ENCODE measurements at places on chromosomes 13 and 19. TPM values are rescaled to one million over a fixed set of nuclear protein-coding genes. Genes with fewer than 3 reads are reported as not detected.

DNA sequence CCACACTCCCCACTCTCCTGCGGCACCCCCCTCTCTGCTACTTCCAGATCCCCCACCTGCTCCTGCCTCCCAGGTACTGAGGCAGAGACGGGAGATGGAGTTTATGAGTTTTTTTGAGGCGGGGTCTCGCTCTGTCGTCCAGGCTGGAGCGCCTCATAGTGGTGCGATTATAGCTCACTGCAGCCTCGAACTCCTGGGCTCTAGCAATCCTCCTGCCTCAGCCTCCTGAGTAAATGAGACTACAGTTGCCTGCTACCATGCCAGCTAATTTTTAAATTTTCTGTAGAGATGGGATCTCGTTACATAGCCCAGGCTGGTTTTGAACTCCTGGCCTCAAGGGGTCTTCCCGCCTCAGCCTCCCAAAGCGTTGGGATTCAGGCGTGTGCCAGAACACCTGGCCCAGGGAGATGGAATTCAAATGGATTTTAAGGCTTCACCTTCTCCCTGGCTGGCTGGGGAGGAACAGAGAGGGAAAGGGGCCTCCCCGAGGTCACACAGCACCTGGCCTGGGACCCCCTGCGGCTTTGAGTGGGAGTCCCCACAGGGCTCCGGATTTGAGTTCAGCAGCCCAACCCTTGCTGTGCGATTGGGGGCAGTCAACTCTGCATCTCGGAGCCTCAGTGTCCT lies 19.5 kb upstream of the TNFAIP8L1 start:
- no peak for DNase-seq

- DNase-seq: peak; percentile 73
These were observed 7.7 kb downstream of the PLEKHF1 start for GRCh38 chr19:29672933-29673336.

Gene ZNF610
- 1.1 TPM for total RNA-seq

Gene CEACAM8
- total RNA-seq: not detected

DNA sequence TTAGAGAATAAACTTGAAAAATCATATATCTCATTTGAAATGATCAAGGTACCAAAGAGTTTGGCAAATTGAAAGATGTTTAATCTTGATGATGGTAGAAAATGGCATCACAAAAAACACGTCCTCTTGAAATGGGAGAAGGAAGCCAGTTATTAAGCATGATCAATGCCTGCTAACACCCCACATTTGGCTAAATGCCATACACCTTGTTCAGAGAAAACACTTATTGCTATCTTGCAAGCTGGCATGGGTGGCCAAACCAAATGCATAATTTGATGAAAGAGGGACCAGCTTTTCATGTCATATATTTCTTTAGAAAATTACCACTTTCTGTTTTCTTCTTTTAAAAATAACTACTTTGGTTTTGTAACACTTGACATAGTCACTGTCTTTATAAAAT lies 141.3 kb downstream of the ZAR1L start:
- DNase-seq: no peak

DNA sequence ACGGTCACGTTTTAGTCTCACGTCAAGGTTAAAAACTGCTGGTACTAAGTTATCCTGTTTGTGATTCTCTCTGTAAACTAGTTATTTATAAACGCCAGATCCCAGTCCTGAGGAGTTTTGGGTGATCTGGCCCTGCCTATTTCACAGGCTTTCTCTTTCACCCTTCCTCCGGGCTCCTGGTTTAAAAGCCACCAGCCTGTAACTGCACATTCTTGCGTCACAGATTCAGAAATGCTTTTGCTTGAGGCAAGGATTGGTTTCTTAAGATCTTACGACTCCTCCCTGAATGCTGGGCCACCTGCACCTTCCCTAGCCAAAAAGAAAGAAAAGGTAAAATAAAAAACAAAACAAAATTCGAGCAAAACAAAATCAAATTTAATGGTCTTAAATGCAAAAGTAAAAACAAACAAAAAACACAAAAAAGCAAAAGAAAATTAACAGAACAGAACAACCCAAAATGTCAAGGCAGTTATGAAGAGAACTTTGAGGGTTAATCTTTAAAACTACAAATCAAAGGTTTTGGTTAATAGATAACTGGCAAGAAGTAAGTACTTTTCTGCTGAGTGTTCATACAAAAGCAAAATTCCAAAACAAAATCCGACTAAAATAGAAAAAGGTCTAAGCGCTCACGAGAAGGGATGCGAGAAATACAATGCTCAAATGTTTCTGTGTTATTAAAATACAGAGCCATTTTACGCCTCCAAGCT lies 18.6 kb upstream of the TIMM44 start:
- DNase-seq: no peak

Gene TMEM238
- 4.5 TPM for total RNA-seq

Gene ANGPTL8
- total RNA-seq: not detected

DNA sequence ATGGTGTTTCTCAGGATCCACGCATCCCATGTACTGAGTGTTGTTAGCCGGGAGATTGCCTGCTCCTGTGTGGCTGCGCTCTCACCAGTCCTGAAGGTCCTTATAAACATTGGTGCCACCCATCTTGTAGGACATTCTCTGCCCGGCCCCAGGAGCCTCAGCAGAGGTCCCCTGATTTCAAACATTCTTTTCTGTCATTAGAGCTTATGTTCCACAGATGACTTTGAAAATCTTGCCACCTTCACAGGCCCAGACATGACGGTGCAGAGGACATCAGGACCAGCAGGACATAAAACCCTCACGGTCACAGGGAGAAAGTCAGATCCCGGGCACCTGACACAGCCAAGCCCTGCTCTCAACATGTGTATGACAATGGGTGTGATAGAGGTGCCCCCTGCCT lies 33.2 kb upstream of the PEPD start:
- DNase-seq: no peak

GRCh38 chr19:5205381-5205780 lies 135.2 kb downstream of the PTPRS start:
- DNase-seq: no peak

GRCh38 chr13:88068316-88068715 lies 397.1 kb downstream of the SLITRK5 start:
- DNase-seq: no peak

- no peak for DNase-seq
These were observed 62.9 kb downstream of the RASA3 start for GRCh38 chr13:114069376-114070097.

- DNase-seq: no peak
These were observed 11.2 kb upstream of the ERVV-1 start for GRCh38 chr19:53002479-53002878.

- no peak for DNase-seq
These were observed 11.9 kb upstream of the FRY start for GRCh38 chr13:32019612-32020233.

Gene PGLYRP2
- 0.09 TPM for total RNA-seq

- DNase-seq: no peak
These were observed 83.4 kb downstream of the MIPEP start for GRCh38 chr13:23805821-23806220.

Gene PALM
- total RNA-seq: 0.66 TPM

Gene ZNF724
- total RNA-seq: 20.4 TPM

Gene ZIK1
- 5.6 TPM for total RNA-seq

Gene MAP3K10
- total RNA-seq: 11.1 TPM

Gene IL4I1
- total RNA-seq: 11.1 TPM

Gene SLC5A5
- 1.5 TPM for total RNA-seq

DNA sequence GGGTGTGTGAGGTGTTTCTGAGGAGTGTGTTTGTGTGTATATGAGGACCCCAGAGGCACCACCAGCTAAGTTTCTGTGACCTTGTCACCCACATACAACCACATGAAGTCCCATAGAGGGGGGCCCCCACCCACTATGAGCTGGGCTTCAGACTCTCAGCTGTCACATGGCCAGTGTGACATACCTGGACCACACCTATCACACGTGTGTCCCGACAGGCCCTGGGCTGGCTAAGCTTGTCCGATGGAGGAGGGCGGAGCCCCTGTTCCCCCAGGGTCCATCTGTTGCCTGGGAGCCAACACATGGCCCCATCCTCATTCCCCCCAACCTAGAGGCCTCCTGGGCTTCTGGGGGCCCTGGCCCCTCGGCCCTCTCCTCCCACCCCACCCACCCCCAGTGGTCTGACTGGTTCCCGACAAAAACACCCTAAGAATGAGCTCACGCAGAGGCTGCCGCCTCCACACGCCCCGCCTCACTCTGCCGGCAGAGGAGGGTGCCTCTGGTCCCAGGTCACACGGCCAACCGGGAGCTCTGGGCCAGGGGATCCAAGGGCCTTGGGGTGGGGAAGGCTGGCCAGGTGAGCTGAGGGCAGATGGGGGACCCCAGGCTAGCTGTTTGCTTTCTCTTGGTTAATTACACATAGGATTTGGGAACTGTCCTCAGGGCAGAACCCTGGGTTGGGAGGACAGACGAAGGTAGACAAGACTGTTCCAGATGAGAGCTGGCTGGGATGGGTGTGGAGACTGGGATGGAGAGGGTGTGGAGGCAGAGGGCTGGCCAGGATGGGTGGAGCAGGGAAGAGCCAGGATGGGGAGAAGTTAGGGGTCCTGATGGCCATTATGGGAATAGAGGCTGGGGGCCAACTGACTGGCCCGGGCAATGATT lies 4.3 kb downstream of the KLC3 start:
- no peak for DNase-seq

GRCh38 chr13:78608688-78609463 lies 5.5 kb upstream of the POU4F1 start:
- DNase-seq: no peak

DNA sequence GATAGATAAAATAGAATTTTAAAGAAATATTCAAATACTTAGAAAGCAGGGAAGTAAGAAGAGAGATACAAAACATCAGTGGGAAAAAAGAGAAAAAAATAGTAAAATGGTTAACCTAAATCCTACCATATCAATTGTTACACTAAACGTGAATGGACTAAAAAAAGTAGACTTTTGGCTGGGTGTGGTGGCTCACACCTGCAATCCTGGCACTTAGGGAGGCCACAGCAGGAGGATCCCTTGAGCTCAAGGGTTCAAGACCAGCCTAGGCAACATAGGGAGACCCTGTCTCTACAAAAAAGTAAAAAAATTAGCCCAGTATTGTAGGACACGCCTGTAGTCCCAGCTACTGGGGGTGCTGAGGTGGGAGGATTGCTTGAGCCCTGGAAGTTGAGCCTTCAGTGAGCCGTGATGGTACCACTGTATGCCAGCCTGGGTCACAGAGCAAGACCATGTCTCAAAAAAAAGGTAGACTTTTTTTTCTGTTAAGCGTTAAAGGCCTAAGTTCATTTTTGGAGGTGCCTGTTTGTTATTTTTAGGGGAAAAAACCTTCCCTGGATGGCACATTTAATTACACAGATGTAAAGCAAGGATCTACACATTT lies 29.6 kb downstream of the KLF5 start:
- no peak for DNase-seq

DNA sequence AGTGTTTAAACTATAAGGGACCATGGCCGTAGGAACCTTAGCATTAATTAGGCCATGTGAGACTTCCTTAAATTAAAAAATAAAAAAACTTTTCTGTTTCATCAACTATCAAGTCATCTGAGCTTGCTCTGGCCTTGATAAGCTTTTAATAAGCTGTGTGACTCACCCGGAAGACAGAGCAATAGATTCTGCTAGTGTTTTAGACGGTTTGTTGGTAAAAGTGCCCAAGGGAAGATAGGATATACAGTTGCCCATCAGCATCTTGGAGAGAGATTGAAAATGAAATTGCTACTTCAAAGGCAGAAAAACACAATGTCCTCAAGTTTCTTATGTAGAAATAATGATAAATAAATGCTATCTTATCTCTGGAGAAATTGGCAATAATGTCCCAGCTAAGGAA lies 31.2 kb upstream of the RCBTB2 start:
- no peak for DNase-seq

GRCh38 chr19:3720349-3720917 lies 12.2 kb downstream of the TJP3 start:
- no peak for DNase-seq

GRCh38 chr19:49594157-49594992 lies 3.4 kb downstream of the PRR12 start:
- no peak for DNase-seq

DNA sequence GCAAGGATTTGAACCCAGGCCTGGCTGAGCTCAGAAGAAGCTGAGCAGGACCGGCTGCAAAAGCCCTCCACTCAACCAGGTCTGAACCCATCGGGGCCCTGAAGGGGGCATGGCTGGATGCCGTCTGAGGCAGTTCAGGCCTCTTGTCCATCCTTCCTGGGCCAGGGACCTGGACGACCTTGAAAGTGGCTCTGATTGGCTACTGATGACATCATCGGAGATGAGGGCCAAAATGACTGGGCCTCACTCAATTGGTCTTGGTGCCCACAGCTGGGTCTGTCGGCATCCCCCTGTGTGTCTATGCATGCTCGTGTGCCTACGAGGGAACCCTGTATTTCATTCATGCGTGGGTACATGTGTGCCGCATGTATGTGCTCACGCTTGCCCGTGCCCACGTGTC lies 71.8 kb downstream of the PTPRS start:
- DNase-seq: no peak

- no peak for DNase-seq
These were observed 10.6 kb downstream of the SLC15A1 start for GRCh38 chr13:98741741-98742435.

Gene SLC8A2
- total RNA-seq: 0.41 TPM

GRCh38 chr13:109416001-109416400 lies 370.4 kb downstream of the IRS2 start:
- DNase-seq: no peak

Gene UBE2L5
- total RNA-seq: 0.25 TPM

- DNase-seq: no peak
These were observed 10.8 kb downstream of the TMEM38A start for GRCh38 chr19:16671652-16672274.
